ENCODE measurements at places on chromosomes 2 and 18.

- DNase-seq = no peak
Measured at GRCh38 chr2:30625701-30626100, 178.7 kb downstream of the LCLAT1 start.

DNA sequence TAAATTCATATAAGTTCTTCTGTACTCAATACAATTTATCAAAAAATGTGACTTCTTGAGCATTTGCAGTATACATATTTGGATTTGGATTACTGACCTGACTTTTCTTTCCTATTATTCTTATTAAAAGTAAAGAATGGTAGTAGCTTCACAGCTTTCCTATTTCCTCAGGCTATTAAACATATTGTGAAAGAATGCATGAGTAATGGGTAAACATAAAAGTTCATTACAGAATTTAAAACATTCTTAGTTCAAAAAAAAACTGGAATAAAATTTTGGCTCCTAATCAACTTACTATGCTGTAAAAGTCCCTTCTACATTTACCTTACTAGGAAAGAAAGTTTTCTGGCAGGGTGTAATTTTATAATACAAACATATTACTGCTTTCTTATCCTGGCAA, 27.3 kb upstream of the C2orf66 start:
- DNase-seq = no peak

- DNase-seq = no peak
Measured at GRCh38 chr2:40298026-40298425, 153.9 kb downstream of the SLC8A1 start.

- DNase-seq = no peak
Measured at GRCh38 chr18:79442508-79443221, 46.9 kb downstream of the NFATC1 start.

GRCh38 chr2:84904151-84904550, 1.3 kb upstream of the TMSB10 start:
- no peak for DNase-seq

DNA sequence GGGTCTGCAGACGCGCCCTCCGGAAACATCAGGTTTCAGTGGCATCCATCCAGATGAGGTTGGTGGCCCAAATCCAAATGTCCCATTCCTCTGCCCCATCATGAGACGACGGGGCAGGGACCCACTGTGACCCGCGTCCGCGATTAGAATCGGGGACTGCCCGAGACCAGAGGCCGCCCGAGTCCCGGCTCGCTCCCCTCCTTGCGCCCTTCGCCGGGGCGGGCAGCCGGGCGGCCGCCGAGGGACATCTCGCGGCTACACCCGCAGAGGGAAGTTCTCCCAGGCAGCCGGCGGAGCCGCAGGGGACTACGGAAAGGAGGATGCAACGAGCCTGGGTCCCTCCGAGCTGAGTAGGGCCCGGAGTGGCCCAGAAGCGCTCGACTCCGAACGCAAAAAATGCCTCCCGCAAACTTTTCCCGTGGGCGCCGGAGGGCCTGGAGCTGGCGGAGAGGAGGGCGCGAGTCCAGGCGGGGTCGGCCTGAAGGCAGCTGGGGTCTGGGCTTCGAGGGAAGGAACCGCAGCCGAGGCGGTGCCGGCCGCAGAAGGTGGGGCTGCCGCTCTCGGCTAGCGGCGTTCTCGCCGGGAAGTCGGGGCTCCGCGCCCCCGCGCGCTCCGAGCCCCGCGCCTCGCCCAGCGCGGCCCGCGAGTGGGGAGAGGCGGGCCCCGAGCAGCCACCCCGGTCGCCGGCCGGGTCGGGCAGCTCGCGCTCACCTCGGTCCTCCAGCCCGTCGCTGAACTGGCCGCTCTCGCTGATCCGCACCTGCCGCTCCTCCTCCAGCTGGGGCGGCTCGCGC, 580 bp downstream of the TMEM163 start:
- no peak for DNase-seq

- no peak for DNase-seq
Measured at GRCh38 chr2:26809876-26810577, 24.2 kb downstream of the CENPA start.

DNA sequence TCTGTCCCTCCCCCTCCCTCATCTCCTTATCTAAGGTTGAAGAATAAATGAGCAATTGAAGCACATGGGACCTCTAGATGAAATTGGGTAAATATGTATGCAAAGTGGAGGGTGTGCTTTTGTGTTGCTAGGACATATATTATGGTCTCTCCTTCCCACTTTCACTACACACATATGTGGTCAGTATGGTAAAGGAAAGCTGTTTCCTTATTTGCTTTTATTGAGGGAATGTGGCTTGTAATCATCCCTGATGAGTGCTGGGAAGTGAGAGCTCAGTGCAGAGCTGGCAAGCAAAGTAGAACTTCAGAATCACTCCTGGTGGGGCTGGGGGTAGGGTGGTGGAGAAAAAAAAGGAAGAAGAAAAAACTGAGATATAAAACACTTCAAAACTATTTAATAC, 189.9 kb upstream of the ATP5MC3 start:
- DNase-seq = no peak

- DNase-seq = no peak
Measured at GRCh38 chr2:65939687-65940086, 495.2 kb upstream of the MEIS1 start.

DNA sequence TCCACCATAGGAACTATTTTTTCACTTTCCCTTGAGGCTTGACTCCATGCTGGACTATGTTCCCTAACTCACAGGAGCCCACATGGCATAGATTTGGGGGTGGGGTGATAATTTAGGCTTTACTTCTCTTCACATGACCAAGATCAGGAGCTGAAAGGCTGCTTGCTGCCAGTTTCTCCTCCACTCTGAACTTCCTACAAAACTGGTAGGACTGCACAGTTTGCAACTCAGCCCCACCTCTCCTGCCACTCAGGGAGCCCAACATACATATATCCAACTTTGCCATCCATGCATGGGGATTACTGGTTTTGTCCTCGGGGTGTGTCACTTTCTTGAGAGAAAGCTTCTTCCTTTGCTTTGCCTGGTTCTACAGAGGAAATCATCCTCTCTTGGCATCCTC, 14.2 kb downstream of the INO80D start:
- DNase-seq = no peak

DNA sequence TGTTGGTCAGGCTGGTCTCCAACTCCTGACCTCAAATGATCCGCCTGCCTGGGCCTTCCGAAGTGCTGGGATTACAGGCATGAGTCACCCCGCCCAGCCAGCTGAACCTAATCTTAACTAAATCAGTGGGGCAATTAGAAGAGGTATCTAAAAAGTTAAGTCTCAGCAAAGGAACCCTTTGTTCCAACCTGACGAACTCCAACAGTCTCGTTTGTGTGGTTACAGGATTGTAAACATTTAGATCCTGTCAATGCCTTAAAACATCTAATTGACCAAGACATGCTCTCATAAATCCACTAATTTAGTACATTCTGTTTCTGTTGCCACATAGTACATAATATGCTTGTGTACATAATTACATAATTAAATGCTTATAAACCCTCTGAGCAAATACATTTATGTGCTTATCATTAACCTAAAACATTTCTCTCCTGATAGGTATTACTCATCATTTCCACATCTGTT, 31.1 kb upstream of the STK39 start:
- no peak for DNase-seq

DNA sequence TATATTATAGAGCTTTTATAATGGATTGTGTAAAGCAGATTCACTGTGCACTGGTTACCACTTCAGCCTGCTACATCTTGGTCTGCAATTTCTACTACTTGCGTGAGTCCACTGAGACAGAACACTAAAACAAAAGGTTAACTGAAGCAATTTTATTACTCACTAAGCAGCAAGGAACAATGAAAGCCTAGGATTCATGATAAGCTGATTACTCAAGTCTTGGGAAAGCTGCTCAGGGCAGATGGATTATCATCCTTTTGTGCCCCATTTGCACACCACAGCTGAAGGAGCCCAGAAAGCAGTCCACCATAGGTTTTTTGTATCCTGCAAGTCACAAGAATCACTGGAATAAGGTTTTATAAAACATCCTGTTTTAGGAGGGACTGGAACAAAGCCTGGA, 1215.2 kb upstream of the TMEFF2 start:
- DNase-seq = no peak

DNA sequence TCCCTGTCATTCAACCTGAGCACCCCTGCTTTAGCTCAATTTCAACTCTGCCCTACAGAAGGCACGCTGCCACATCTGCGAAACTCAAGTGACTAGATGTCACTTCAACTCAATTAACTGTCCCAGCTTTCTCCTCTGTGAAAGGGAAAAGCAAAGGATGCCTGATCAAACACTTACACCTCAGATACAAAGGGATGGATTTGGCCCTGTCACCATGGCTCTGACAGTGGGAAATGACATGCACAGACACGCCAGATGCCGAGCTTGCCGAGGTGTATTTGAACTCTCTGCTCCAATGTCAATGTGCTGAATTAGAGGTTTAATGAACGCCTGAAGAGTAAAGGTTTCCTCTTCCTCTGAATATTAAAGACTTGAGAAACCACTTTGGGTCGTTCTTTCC, 481.1 kb downstream of the CBLN2 start:
- no peak for DNase-seq

- no peak for DNase-seq
Measured at GRCh38 chr18:39167990-39168389, 1602.4 kb upstream of the CELF4 start.

- DNase-seq = no peak
Measured at GRCh38 chr18:33875029-33875565, 297.1 kb downstream of the ASXL3 start.

DNA sequence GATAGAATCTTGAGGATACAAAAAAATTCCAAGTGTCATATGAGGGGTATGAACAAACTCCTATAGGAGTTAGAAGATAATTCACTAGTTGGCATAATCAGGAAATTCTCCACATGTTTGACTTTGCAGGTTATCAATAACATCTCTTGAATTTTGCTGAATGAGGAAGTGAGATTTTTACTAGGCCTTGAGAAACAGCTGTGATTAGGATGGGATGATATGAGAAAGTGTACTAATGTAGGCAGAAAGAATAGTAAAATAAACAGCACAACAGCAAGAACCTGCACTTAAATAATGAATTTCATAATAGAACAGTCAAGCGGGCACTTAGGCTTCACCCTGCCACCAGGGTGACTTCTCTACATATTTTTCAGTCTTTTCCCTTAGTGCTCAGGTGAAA, 570.8 kb upstream of the CRIM1 start:
- no peak for DNase-seq

GRCh38 chr2:172931256-172931894, 144.3 kb upstream of the MAP3K20 start:
- no peak for DNase-seq

GRCh38 chr18:3097082-3097481, 84.1 kb upstream of the LPIN2 start:
- peak; percentile 25 for DNase-seq

GRCh38 chr18:76504749-76505148, 9.7 kb upstream of the ZNF516 start:
- no peak for DNase-seq

DNA sequence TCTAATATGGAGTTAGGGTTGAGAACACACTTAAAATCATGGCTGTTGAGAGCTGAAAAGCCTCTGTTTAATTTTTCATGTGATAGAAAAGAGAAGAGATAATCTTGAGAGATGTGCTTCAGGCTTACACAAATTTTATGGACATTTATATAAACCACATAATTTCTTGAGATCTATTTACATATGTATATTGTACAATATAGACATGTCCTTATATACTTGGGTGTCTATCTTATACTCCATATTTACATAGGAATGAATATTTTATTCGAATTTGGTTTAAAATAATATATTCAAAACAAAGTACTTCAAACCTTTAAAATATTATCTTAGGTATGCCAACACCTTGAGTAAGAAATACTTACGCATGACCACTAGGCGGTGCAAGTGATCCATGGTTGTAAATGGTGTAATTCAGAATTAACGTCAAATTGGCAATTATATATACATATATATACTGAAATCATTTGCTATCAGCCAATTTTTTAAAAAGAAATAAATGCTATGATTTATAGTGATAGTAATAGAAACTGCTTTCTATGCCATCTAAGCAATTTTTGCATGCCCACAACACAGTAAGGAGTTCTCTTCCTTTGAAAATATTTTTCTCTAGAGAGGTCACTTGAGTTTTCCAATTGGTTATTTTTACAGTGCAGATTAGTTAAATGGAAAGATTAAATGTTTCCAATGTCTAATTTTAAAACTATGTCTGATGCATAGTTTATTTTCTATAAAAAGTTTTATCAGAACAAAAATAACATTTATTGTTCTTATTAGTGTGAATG, 37.6 kb upstream of the SPAG16 start:
- peak; percentile 51 for DNase-seq

- DNase-seq = peak; percentile 8
Measured at GRCh38 chr2:182649316-182649715, 66.7 kb upstream of the DNAJC10 start.

DNA sequence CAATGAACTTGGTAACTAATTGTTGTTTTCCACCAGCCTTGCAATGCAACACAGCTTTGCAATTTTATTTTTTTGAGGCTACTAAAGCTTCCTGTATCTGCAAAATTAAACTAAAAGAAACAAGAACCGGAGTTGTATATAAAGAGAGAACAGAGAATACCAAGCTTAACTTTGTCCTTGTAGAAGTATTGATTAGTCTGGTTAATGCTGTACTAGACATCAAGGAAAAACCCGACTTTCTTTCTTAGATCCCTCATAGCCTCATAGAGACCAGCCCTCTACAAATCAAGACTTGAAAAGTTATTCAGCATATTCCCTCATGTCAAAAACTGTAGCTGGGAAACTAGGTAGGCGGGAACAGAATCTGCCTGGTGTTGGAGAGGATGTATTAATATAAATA, 1.7 kb upstream of the ASAP2 start:
- no peak for DNase-seq

GRCh38 chr2:215554689-215555498, 119.0 kb upstream of the FN1 start:
- no peak for DNase-seq

GRCh38 chr2:27887111-27887510, 3.1 kb downstream of the RBKS start:
- DNase-seq = no peak

DNA sequence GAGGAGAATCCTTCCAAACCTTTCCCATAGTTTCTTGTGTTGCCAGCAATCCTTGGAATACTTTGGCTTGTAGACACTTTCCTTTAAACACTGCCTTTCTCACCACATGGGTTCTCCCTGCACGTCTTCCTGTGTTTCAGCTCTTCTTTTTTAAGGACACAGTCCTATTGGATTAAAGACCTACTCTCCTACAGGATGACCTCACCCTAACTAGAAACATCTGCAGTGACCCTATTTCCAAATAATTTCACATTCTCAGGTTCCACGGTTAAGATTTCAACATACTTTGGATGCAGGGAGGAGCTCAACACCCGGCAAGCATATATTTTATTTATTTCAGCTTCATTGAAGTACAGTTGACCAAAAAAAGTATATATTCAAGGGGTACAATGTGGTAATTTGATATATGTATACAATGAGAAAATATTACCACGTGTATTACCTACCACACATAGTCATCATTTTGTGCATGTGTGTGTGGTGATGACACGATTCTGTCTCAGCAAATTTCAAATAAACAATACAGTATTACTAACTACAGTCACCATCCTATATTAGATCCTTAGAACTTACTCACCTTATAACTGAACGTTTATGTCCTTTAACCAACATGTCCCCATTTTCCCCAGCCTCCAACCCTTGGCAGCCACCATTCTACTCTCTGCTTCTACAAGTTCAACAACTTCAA, 745.0 kb downstream of the CBLN2 start:
- DNase-seq = no peak
